ENCODE measurements at places on chromosomes 2 and 18.
A peak's percentile ranks its signal among the peaks of the same experiment; 100 is the strongest.

- no peaks in the 10 kb centered on the region for H3K36me3 ChIP-seq
- no peak for DNase-seq
- H3K4me1 ChIP-seq, result peaks cover 16% of the 10 kb centered on the region
- no peak overlapping the region for H3K27ac ChIP-seq
- H3K4me3 ChIP-seq, result no peak overlapping the region
Observed at GRCh38 chr2:207291625-207292252, 126.0 kb upstream of the KLF7 start.

- no peak for DNase-seq
- no peak overlapping the region for H3K4me3 ChIP-seq
- no peaks in the 10 kb centered on the region for H3K36me3 ChIP-seq
- H3K27ac ChIP-seq, result no peak overlapping the region
- no peaks in the 10 kb centered on the region for H3K27me3 ChIP-seq
Observed at GRCh38 chr2:61952288-61952687, 46.8 kb downstream of the COMMD1 start.

DNA sequence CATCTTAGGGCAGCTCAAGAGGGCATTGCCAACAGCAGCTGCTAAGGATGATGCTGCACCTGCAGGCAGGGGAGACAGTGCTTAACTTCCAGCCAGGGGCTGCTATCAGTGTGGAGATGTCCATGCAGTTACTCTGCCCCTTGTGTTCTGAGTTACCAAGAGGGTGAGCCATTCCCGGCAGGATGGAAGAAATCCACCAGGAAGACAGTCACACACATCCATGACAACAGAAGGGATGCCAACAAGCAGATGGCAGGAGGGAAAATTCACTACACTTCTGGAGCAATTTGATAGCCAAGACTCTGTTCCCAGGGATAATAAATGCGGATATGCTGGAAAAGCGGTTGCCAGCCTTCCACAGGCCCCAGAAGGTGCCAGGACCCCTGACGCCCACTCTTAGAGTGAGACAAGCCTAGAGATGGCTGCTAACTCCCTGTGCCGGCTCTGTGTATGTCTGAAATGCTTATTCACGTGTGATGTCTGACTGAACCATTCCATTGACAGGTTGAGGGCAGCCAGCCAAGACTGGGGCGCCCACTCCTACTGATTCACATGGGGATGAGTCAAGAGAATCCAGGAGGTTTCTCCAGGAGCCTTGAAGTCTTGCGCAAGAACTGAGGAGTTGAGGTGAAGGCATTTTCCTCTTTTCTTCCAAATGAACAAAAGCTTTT, 24.5 kb downstream of the LOXHD1 start:
- H3K4me1 ChIP-seq, result no peaks in the 10 kb centered on the region
- peaks cover 30% of the 10 kb centered on the region for H3K27me3 ChIP-seq
- DNase-seq, result no peak
- H3K36me3 ChIP-seq, result no peaks in the 10 kb centered on the region

DNA sequence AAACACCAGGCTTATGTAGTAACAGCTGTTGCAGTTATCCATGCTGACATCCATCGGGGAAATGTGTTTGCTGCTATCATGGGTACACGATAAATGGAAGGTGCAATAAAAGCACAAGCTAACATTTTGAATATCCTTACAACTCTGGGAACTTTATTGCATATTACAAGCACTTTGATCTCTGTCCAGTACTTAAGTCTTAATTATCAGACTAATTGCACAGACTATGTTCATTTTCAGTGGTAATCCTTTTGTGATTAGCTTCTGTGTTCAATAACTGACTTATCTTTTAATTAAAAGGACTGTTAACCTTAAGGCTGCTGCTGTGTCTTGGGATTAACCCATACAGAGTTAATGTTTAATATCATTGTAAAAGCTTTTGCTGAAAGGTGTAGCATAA, 101.4 kb upstream of the ATP5MC3 start:
- H3K27me3 ChIP-seq, result peaks cover 27% of the 10 kb centered on the region
- H3K27ac ChIP-seq, result no peak overlapping the region
- no peak for DNase-seq
- no peaks in the 10 kb centered on the region for H3K4me1 ChIP-seq
- no peak overlapping the region for H3K4me3 ChIP-seq
- H3K36me3 ChIP-seq, result no peaks in the 10 kb centered on the region

DNA sequence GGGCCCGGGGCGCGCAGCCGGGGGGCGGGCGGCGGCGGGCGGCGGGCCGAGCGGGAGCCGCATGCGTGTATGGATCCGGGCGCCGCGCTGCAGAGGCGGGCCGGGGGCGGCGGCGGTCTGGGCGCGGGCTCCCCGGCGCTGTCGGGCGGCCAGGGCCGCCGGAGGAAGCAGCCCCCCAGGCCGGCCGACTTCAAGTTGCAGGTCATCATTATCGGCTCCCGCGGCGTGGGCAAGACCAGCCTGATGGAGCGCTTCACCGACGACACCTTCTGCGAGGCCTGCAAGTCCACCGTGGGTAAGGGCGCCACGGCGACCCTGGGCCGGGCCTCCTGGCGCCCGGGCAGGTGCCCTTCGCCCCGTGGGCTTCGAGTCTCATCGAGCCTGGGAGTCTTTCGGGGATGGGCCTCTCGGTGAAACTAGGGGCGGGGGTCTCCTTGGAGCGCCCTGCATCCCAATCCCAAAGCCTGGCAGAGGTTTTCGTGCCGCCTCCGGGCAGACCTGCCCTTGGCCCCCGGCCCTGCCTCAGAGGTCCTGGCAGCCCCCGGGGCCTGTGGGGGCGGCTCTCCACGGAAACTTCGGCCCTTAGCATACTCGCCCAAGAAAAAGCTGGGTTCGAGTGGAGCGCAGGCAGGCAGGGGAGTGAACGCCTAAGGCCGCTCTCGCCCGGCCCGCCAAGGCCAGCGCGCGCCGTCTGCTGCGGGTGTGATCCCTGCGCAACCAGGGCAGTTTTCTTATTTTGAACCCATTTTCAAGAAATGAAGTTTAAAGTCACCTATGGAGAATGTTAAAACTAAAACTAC, 622 bp downstream of the RAB12 start:
- H3K4me1 ChIP-seq, result peaks cover 50% of the 10 kb centered on the region
- no peaks in the 10 kb centered on the region for H3K27me3 ChIP-seq
- peak overlapping the region; percentile 79 for H3K27ac ChIP-seq
- no peak for DNase-seq

Data from PC-9 (cell line).